ENCODE measurements at places on chromosomes 4 and X. TPM values are rescaled to one million over a fixed set of nuclear protein-coding genes. Genes with fewer than 3 reads are reported as not detected.
A peak's percentile ranks its signal among the peaks of the same experiment; 100 is the strongest.

DNA sequence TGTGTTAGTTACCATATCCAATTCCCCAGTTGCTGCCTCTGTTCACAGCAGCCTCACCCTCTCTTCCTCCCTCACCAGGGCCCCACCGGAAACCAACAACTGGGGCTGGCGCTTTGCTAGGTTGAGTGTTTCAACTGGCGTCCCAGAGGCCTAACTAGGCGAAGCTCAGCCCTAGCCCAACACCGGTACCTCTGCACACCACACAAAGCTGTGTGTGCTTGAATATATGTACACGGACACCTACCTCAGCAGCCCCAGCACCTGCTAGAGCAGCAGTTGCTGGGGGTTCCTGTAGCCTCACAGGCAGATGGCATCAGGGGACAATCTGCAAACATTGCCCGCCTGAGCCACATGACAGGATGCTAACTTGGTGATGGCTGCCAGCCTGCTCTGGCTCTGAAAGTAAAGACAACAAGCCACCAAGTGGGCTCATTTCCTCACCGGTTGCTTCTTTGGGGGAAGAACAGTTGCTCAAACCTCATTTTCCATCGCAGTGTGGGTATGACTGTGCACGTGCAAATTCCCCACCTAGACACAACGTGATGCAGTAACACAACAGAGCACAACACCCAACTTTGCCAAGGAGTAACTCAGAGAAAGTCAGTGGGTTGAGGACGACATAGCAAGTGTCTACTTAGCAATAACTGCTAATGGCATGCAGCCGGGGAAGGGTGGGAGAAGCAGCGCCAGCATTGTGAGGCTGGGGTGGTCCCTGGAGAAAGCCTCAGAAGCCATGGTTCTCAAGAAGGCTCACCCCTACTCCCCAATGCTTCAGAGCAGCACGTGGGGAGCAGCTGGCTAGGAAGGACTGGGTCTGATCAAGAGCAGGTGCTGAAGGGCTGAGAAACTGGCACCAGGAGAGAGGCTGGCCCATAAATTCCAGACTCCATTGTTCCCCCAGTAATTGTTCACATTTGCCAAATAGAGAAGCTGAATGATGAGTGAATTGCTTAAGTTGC, 139.5 kb downstream of the SH3KBP1 start:
- peaks cover 16% of the 10 kb centered on the region for H3K36me3 ChIP-seq
- H3K27ac ChIP-seq = peak overlapping the region; percentile 88
- DNase-seq = peak; percentile 58
- no peaks in the 10 kb centered on the region for H3K27me3 ChIP-seq

ESX1 gene
- total RNA-seq = not detected

GRCh38 chr4:151781026-151781425, 20.2 kb upstream of the GATB start:
- no peaks in the 10 kb centered on the region for H3K27me3 ChIP-seq
- no peak overlapping the region for H3K27ac ChIP-seq
- no peaks in the 10 kb centered on the region for H3K4me1 ChIP-seq
- H3K36me3 ChIP-seq = no peaks in the 10 kb centered on the region
- DNase-seq = no peak

CPE gene
- not detected for total RNA-seq

DNA sequence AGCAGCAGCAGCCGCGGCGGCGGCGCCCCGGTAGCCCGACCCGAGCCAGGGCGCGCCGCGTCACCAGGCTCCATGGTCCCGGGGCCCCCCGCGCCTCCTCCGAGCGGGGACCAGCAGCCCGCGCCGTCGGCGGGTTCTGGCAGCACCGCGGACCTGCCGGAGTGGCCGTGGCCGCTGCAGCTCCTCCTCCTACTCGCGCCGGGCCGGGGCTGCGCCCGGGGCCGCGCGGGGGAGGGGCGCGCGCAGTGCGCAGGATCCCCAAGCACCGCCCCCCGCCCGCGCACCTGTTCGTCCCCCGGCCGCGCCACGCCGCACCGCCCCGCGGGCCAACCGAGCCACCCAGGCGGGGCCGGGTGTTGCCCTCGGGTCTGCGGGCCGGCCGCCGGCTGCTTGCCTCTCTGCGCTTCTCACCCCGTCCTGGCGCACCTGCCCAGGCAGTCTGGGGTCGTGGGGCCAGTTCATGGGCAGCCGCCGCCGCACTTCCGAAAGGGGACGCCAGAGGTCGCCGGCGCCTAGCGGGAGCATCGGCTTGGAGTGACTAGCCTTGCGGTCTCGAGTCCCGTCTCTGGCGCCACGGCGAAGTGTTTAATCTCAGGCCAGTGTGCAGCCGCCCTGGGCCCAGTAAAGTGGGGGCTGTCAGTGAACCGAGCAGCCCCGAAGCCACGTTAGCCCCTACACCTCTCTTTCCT, at the start of gene SLC9A7:
Gene SLC9A7, minus strand, starts transcription at position 163 of the 689 bp plus-strand sequence. Its CDS starts 89 bp downstream, at position 74.
- H3K4me3 ChIP-seq = peak within 1 kb of the TSS; percentile 51
- DNase-seq = peak; percentile 66
- H3K27me3 ChIP-seq = no peaks in the 10 kb centered on the region
- peak within 1 kb of the TSS; percentile 43 for H3K27ac ChIP-seq
- no peaks in the 10 kb centered on the region for H3K36me3 ChIP-seq
- peaks cover 16% of the 10 kb centered on the region for H3K4me1 ChIP-seq

DNA sequence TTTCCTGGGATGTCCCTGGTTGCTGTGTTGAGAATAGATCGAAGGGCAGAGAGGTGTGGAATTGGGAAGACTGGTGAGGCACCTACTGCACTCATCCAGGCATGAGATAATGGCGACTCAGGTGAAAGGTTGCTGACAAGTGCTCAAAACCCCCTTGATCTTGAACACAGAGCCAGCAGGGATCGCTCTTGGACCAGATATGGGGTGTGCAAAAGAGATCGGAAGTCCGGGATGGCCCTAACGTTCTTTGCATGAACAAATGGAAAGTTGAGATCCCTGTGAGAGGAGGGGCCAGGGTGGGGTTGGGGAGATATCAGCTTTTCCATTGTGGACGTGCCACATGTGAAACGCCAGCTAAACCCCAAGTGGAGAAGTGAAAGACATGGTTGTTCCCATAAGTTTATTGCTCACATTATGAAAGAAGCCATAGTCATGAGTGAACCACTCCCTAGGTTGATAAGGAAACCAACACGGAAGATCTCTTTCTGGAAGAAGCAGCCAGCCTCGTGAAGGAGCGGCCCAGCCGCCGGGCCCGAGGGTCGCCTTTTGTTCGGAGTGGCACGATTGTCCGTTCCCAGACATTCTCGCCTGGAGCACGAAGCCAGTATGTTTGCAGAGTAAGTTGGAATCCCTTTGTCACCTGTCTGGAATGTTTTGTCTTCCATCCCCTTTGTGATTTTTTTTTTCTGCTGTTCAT, 22.6 kb upstream of the CLCN4 start:
- H3K4me1 ChIP-seq = no peaks in the 10 kb centered on the region
- no peak overlapping the region for H3K27ac ChIP-seq
- DNase-seq = no peak
- peaks cover 31% of the 10 kb centered on the region for H3K36me3 ChIP-seq

GRCh38 chrX:75625232-75625631, 102.4 kb upstream of the ZDHHC15 start:
- H3K4me3 ChIP-seq = no peak overlapping the region
- H3K36me3 ChIP-seq = no peaks in the 10 kb centered on the region
- no peaks in the 10 kb centered on the region for H3K27me3 ChIP-seq
- H3K4me1 ChIP-seq = no peaks in the 10 kb centered on the region
- DNase-seq = no peak

- no peak overlapping the region for H3K4me3 ChIP-seq
- no peak for DNase-seq
- no peaks in the 10 kb centered on the region for H3K27me3 ChIP-seq
- H3K27ac ChIP-seq = no peak overlapping the region
- no peaks in the 10 kb centered on the region for H3K4me1 ChIP-seq
- H3K36me3 ChIP-seq = no peaks in the 10 kb centered on the region
Measured at GRCh38 chrX:115268421-115268820, 21.1 kb upstream of the LUZP4 start.

GRCh38 chr4:169245061-169245460, 25.7 kb downstream of the SH3RF1 start:
- no peak overlapping the region for H3K4me3 ChIP-seq
- H3K4me1 ChIP-seq = no peaks in the 10 kb centered on the region
- no peaks in the 10 kb centered on the region for H3K36me3 ChIP-seq
- no peak overlapping the region for H3K27ac ChIP-seq
- DNase-seq = no peak

DNA sequence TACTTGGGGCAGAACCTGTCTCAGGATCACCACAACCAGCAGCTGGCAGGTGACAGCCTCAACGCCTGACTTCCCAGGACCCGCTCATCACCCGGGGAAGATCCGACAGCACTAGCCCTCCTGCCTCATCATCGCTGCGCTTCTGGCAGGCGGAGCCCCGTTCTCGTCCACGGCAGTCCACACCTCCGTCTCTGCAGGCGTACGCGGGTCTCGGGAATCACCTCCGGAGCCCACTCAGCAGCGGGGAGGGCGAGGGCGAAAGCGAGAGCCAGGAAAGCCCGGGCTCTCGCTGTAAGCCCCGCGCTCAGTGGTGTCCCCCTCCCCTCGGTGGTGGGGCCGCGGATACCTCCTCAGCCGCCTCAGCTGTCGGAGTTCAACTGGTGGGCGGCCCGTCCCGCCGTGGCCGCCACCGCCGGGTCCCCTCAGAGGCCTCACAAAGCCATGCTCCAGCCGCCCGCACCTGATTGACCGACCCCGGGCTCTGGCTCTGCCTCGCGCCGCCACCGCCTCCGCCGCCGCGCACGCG, 518 bp upstream of the CNKSR2 start:
- H3K27ac ChIP-seq = no peak overlapping the region
- peaks cover 5% of the 10 kb centered on the region for H3K4me1 ChIP-seq
- no peaks in the 10 kb centered on the region for H3K27me3 ChIP-seq
- DNase-seq = peak; percentile 47
- peak overlapping the region; percentile 45 for H3K4me3 ChIP-seq
- H3K36me3 ChIP-seq = no peaks in the 10 kb centered on the region

PIR gene
- not detected for total RNA-seq

DNA sequence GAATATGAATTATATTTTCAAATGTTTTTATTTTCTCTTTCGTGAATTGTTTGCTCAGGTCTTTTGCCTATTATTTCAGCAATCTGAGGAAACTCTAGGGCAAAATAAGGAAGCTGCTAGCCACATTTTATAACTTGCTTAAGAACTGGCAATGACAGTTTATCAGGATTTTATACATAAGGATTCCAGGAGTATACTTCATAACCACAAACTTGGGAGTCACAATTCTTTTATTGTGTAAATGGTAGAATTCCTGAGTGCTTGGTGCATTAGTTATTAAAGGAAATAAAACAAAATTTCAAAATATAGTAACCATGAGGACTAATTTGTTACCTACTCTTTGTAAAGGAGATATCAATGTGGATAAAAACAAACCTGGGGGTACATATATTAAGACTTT, 54.4 kb downstream of the PALLD start:
- H3K27me3 ChIP-seq = no peaks in the 10 kb centered on the region
- no peaks in the 10 kb centered on the region for H3K4me1 ChIP-seq
- H3K4me3 ChIP-seq = no peak overlapping the region
- H3K36me3 ChIP-seq = no peaks in the 10 kb centered on the region
- no peak for DNase-seq

- H3K4me1 ChIP-seq = no peaks in the 10 kb centered on the region
- no peaks in the 10 kb centered on the region for H3K36me3 ChIP-seq
- no peak overlapping the region for H3K4me3 ChIP-seq
- no peaks in the 10 kb centered on the region for H3K27me3 ChIP-seq
Measured at GRCh38 chrX:121389976-121390714, 342.7 kb downstream of the GLUD2 start.

DNA sequence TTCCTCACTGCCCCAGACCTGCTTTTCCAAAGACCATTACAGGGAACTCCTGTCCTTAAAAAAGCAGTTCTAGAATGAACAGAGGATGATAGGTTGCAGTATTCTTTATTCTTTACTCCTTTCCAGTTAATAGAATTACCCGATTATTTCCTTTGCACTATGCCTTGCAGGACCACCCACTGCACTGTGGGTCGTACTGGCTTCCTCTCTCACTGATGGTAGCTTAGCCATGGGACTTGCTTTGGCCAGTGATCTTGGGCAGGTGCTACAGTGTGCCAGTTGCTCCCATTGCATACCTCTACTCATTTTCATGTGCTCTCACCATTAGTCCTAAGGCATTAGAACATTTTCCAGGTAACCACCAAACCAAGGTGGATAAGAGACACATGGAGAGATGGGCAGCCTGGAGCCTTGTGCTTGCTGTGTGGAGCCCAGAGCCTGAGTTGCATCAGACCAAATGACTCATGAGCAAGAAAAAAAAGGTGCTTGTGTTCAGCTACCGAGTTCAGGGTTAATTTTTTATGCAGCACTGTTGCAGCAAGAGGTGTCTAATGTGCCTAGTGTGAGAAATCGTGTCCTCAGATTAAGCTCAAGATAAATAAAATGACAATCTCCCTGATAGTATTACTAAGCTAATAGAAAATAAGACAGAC, 7.6 kb upstream of the UNC5C start:
- no peak overlapping the region for H3K27ac ChIP-seq
- no peaks in the 10 kb centered on the region for H3K36me3 ChIP-seq
- H3K4me1 ChIP-seq = no peaks in the 10 kb centered on the region
- H3K4me3 ChIP-seq = no peak overlapping the region
- no peaks in the 10 kb centered on the region for H3K27me3 ChIP-seq
